ENCODE measurements at places on chromosomes 12 and 14.

DNA sequence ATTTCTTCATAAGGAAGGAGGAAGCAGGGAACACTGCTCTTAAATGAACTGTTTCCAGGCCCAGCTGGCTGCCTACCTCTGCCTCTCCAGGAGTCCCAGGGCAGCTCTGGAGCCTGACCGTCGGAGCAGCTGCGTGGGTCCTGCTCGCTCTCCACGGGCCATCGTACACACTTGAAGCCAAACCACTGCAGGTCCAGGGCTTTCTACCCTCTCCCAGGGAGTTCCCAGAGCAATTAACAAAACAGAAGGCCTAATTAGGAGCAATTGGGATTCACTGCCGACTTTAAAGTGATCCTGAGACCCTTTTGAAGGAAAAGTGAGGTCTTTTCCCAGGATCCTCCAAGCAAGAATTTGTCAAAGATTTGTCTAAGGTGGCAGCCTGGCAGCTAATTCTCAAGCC is 76.9 kb downstream of the OTX2 start:
- DNase-seq: no peak

- peak; percentile 77 for DNase-seq
These were observed 2.9 kb downstream of the SCNN1A start for GRCh38 chr12:6372403-6373003.

GRCh38 chr12:84069699-84070098 is 842.9 kb downstream of the SLC6A15 start:
- DNase-seq: peak; percentile 46

- no peak for DNase-seq
These were observed 141.7 kb upstream of the ARHGAP5 start for GRCh38 chr14:31935391-31935790.

DNA sequence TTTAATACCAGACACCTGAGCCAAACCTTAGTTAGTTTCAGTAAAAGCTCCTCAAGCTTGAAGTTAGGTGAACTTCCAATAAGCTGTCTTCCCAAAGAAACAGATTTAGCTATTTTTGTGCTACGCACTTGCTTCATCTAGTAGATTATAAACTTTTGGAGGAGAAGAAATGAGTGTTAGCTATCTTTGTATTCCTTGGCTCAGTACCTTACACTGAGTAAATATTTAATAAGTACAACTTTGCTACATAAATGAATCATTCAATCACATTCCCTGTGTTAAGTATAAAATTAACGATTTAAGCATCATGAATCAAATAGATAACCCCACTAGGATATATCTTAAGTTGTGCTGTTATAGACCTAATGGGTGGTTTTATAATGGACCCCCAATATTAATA is 307.0 kb downstream of the PCNX1 start:
- DNase-seq: no peak

DNA sequence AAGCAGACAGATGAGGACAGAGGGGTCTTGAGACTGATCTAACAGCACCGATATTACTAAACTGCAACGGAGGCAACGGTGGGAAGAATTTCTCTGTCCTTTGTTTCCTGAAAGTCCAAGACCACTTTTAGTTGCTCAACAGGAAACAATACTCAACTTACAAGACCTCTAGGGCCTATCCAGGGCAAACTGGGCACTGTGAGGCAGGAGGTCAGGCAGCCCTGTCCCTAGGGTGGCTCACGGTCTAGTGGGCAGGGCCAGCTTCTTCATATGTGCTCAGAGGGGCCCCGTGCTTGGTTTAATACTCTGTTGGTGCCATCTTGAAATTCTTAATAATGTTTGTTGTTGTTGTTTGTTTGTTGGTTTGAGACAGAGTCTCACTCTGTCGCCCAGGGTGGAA is 14.2 kb downstream of the SSH1 start:
- DNase-seq: no peak

DNA sequence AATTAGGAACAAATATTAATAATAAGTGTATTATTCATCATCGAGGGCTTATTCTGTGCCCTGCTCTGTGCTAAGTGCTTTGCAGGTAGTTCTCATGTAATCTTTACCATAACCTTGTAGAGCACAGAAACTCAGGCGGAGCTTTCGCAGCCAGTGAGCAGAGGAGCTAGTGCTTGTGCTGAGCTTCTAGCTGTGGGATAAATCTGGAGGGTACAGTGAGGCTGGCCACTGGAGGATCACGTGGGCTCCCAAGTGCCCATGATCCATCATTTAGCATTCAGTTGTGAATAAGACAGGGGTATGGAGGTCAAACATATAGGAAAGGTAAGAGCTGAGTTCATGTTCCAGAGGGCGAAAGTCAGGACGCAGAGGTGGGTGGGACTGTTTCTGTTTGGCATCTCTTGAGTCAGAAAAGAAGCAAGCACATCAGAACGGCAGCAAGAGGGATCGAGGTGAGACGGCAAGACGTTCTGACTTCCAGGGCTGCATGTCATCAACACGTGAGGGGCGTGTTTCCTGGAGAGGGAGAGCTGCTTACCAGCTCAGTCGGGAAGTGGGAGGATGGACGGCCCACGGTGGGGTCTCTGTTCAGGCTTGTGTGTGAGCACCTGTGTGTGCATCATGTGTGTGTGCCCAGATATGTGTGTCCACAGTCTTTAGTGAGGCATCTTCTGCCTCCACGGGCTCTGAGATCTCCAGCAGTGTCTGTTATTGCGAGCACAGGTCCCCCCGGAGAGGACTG is 16.8 kb upstream of the KRT80 start:
- DNase-seq: no peak

DNA sequence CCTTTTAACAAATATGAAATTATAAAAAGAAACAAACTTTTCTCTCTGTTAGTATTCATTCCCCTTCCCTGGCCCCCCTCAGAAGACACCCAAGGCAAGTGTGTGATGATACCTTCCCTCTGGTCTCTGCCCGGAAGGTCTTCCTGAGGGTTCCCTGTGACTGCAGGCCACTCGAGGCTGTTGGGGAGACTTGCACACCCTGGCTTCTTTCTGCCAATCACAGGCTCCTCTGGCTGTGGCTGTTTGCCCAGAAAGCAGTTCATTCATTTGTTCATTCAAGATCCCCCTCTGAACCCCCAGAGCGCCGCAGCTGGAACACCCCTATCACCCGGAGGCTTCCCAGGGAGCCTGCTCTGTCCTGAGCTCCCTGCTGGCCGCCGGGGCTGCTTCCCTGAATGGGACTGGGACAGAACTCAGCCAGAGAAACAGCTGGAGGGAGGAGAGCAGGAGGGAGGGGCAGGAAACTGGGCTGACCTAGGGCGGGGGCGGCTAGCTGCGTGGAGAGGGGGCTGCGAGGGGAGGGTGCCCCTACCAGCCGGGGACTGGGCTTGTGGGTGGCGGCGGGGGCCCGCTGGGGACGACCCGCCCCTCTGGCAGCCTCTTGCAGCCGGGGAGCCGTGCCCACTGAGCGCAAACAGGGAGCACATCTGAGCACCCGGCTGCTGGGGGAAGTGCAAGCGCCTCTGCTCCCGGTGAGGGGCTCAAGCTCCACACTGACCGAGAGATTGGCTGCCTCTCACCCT is at the start of gene CMKLR1:
CMKLR1 (minus strand) TSS at position 397 of the 743 bp plus-strand sequence. CDS start 45,720 bp downstream, outside the sequence.
- peak; percentile 54 for DNase-seq

DNA sequence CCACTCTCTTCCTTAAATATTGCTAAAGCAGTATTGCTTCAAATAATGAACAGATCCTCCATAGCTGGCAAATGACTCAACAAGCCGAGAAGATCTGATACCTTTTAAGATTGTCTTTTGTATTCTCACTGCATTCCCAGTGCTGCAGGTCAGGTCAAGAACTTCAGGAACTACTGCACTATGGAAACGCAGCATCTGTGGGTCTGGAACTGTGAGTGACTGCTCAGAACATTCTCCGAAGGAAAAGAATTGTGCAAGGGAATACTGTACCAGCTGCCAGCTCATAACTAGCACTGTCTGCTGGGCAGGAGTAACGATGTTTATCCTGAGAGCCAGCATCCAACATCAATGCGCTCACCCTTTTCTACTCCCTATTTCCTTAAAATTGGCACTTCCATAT is 348.0 kb upstream of the SOX5 start:
- no peak for DNase-seq

DNA sequence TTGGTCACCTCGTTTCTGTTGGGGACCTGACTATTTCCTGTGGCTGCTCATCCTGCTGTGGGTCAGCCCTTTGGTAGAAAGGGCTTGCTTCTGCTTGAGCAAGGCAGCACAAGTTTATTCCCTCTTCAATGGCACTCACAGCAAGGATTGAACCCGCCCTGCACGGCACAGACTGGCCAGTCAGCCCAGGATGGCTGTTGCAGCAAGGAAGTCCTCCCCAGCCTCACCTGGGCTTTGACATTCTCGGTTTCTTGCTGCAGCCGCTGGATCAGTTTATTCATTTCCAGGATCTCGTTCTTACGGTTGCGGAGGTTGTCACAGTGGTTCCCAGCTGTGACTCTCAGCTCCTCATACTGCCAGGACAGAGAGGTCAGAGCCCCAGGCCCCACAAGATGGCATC is 9.5 kb downstream of the KRT82 start:
- no peak for DNase-seq

DNA sequence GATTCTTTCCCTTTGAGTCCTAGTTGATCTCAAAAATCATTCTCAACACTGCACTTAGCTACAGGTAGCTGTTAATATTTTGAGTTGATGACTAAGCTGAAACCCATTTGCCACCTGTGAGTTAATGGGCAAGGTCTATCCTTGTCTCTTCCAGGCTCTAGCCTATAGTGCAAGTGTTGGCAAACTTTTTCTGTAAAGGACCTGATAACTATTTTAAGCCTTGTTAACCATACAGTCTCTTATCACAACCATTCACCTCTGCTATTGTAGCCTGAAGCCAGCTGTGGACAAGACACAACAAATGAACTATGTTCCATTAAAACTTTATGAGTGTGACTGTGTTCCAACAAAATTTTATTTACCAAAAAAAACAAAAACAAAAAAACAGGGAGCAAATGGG is 19.4 kb downstream of the RAP1B start:
- DNase-seq: no peak

GRCh38 chr12:65518771-65519170 is 240.3 kb downstream of the MSRB3 start:
- no peak for DNase-seq

DNA sequence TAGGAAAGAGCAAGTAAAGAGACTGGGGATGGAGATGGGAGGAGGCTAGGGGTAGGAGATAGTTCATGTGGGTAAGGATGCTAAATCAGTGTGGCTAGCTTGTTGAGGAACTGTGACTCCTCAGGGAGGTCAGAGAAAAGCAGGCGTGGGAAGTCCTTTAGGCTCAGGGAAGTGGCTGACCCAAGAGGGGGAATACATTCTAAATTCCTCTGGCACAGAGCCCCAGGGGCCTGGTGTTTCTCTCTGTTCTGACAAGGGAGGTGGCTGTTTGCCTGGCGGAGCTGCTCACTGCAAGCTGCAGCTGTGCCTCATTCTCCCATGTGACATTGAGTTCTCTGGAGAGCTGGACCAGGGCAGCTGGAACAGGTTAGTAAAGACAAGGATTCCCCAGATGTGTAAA is 152.2 kb upstream of the SLC38A2 start:
- peak; percentile 79 for DNase-seq

DNA sequence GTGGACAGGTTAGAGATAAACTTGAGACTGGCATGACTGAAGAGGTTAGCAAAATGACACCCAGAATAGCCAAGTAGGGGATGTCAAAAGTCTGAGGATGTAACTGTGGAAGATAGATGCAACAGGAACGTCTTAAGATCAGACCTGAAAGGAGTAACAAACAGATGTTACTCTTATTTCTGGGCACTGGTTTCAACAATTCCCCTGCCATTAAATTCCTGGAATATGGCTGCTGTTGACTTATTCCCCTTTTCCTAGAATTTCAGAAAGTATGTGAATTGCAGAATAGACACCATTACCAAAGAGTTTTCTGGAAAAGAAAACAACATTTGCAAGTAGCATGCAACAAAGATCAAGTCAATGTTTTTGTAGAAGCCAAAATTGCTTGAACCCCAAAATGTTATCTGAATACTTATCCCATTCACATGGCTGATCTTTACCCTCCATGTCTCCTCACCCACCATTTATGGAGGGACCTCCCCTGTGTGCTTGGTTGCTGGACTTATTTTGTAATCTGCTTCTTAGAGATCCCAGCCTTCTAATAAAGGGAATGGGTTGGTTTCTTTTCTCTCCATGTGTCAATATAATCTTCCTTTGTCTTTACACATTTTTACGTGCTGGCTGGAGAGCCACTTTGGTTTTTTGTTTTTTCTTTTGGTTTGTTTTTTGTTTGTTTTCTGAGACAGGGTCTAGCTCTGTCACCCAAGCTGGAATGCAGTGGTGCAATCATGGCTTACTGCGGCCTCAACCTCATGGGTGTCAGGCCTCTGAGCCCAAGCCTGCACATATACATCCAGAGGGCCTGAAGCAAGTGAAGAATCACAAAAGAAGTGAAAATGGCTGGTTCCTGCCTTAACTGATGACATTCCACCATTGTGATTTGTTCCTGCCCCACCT is 57.0 kb downstream of the BBS10 start:
- DNase-seq: peak; percentile 84

DNA sequence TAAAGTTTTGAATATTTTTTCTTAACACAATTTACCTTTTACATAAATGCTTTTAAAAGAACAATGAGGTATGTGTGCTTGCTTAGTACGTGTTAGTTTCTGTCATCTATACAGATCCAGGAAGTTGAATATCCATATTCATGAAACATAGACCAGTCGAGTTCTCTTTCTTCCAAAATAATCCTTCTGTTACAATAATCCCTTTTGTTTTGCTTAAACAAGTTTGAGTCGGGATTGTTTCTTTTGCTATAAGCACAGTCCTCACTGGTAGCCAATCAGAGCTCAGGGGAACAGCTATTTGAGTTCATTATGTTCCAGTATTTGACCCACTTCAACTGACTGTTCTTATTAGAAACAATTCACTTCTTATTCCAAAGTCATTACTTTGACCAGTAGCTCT is 214.7 kb upstream of the FLRT2 start:
- DNase-seq: no peak

- DNase-seq: no peak
These were observed 154.1 kb upstream of the ATP2B1 start for GRCh38 chr12:89862511-89863445.

DNA sequence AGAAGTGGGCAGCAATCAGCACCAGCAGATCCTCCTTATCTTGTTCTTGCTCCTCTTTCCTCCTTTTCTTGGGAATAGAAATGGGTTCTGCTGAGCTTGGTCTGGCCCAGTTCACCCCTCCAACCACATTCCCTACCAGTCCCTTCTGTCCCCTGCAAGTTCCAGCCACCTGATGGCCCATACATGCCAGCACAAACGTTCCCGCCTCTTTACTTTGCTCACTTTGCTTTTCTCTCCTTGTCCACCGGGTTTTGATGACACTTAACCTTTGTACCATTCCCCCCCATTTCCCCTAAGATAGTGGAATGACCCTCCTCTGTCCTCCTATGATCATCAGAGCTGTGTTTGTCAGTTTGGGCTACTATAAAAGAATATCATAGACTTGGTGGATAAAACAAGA is 23.4 kb upstream of the EML1 start:
- DNase-seq: no peak

DNA sequence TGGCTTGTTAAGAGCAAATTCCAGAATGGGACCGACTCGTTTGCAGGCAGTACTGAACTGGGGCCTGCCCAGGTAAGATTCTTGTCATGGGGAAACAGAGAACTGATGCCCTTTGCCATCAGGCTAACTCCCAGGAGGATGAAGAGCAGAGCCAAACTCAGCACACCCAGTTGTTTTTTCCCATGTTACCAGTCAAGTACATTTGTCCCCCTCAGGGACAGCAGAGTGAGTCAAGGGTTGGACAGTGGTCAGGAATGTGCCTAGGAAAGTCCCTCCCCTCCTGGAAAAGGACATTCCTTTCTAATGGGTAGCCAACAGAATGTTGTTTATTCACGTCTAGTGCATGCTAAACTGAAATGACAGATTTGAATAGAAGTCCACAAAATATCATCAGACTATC is 1.6 kb downstream of the ART4 start:
- no peak for DNase-seq
